CD4-positive, alpha-beta T cell treated with Interleukin-17A for 4 hours (primary cell): ENCODE measurements at places on chromosomes 1 and 21.

- no peak for DNase-seq
Measured at GRCh38 chr1:25586181-25586588, 30.4 kb upstream of the MAN1C1 start.

- no peak for DNase-seq
Measured at GRCh38 chr21:44601596-44602462, 1.4 kb downstream of the KRTAP10-7 start.

DNA sequence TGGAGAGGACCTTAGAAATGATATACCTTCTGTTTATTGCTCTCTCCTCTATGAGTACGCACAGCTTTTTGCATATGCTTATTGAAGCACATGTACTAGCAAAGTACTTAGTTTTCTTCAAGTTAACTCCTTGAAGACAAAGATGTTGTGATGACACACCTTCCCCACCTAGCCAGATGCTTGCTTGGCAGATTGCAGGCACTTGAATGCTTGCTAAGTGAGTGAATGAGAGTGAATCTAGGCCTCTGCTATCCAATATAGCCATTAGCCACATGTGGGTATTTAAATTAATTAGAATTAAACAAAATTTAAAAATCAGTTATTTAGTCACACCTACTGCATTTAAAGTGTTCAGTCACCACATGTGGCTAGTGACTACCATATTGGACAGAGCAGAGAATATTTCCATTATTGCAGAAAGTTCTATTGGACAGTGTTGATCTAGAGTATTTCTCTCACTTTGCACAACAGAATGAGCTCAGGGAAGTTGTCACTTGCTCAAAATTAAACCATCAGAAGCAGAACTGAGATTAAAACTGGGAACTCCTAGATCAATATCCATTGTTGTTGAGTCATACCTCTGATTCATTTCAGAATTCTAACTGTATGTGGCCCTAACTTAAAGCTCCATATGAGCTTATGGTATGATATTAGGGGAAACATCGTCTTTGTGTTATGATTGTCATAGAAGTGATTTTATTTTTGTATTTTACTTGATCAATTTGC, 8.6 kb upstream of the EEIG2 start:
- no peak for DNase-seq

- no peak for DNase-seq
Measured at GRCh38 chr1:185215911-185216310, 58.9 kb downstream of the SWT1 start.

- no peak for DNase-seq
Measured at GRCh38 chr1:29166291-29166878, 15.3 kb downstream of the SRSF4 start.

GRCh38 chr1:174039027-174039426, 16.9 kb upstream of the RC3H1 start:
- no peak for DNase-seq

DNA sequence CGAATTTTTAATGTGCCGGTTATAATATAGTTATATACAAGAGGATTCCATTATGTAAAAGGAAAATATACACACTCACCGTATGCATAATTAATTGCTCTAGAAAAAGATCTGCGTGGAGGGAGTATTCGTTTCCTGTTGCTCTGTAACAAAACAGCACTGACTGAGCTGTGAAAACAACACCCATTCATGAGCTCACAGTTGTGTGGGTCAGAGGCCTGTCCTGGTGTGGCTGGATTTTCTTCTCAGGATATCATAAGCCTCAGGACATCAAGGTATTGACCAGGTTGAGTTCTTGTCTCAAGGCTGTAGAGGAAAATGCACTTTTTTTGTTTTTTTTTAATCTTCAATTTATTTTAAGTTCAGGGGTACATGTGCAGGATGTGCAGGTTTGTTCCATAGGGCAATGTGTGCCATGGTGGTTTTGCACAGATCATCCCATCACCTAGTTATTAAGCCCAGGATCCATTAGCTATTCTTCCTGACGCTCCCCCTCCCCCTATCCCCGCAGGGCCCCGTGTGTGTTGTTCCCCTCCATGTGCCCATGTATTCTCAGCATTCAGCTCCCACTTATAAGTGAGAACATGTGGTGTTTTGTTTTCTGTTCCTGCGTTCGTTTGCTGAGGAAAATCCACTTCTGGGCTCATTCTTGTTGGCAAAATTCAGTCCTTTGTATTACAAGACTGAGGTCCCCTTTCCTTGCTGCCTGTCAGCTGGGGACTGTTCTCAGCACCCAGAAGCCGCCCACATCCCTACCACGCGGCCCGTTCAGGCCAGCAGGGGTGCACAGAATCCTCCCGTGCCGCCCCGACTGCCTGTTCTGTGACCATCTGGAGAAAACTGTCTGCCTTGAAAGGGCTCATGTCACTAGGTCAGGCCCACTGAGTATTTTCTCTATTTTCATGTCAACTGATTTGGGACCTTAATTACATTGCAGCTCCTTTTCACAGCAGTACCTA, 87.4 kb upstream of the ERRFI1 start:
- no peak for DNase-seq

DNA sequence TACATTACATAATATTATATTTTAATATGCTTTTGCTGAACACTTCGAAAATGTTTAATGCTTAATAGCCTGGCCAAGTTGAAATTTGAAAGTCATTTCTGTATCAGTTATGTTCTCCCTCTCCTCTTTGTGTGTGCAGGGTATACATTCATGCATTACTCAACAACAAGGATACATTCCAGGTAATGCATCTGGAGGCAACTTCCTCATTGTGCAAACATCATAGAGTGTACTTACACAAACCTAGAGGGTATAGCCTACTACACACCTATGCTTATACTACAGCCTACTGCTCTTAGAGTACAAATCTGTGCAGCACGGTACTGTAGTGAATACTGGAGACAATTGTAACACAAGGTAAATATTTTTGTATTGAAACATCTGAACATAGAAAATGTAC, 407.3 kb downstream of the MRPL39 start:
- DNase-seq, result no peak

DNA sequence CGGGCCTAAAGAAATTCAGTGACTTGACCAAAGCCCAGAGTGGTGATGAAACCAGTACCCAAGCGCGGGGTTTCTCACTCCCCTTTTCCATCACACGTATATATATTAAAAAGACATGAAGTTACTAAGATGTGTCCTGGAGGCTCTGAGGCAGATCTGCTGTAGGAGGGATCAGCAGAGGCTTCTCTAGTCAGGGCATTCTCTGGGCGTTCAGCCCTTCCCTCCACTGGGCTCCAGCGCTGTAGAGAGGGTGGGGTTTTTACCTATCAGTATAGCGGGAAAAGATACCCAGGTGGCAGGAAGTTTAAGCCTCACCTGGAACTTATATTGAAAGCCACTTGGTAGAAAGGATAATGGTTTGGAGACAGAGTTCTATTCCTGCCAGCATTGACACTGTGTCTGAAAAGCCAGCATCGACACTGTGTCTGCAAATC, 862 bp upstream of the PLEKHO1 start:
- DNase-seq, result peak; percentile 9

DNA sequence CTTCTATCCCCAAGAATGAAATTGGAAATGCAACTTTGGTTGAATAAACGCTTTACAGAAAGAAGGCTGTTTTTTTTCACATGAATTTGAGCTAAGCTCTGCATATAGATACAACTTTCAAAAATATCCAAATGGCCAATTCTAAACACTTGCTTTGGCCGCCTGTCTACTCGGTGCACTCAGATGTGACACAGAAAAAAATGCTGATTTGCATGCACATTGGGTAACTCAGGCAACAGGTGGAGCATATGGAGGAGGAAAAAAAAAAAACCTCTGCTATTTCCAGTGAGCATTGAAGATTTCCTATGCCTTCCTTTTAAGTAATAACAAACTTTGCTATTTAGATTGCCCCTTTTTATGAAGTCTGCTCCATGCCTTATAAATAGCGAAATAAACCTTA, 262.5 kb downstream of the GRIK1 start:
- no peak for DNase-seq

- DNase-seq, result no peak
Measured at GRCh38 chr1:38746402-38746935, 113.1 kb downstream of the RRAGC start.

DNA sequence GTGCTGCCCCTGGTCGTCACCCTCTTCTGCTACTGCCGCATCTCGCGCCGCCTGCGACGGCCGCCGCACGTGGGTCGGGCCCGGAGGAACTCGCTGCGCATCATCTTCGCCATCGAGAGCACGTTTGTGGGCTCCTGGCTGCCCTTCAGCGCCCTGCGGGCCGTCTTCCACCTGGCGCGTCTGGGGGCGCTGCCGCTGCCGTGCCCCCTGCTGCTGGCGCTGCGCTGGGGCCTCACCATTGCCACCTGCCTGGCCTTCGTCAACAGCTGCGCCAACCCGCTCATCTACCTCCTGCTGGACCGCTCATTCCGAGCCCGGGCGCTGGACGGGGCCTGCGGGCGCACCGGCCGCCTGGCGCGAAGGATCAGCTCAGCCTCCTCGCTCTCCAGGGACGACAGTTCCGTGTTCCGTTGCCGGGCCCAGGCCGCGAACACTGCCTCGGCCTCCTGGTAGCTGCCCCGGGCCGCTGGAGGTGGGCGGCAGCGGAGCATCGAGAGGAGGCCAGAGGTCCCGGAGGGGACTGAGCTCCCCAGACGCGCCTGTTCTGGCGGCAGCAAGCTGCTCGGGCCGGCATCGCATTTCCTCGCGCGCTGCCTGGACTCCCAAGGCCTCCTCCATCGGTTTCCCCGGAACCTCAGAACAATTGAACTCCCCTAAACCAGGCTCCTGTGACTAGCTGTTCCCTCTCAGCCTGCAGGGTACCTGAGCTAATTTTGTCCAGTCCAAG, 1.1 kb downstream of the GPR25 start:
- peak; percentile 25 for DNase-seq

DNA sequence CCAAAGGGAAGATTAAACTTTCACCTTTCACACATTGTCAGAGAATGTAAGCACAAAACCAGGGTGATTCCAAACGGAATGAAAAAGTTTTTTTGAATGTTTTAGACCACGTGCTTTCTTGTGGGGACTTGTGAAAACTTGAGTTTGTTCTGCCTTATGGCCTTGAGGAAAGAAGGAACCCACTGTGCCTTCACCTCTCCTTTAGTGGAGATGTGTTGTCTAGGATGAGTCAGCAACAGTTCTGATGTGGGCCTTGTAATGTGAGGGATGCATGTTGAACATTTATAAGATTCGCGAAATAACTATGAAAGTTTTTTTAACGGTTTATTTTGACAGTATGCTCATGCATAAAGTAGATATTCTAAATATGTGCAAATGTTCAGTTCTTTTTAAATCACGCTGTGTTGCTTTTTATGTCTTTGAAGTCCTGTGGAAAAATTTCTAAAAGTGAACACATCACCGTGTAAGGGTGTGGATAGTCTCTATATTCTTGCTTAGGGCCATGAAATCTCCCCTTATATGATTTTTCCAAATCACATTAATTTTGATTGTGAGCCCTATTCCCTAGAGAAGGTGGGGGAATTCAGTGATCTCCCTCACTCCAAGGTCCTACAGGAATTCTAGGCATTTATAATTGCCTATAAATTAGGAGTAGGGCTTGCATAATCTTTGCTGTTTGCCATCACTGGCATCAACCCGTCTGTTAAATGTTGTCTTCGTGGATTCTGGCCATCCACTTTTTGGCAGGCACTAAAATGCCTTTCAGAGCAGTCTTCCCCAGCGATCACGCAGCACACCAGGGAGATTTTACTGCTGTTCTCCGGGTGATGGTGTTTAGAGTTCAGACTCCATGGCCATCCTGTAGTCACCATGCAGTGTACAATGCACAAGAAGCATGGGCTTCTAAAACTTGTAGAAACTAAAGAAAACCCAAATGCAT, 47.4 kb downstream of the PLA2G4A start:
- no peak for DNase-seq

DNA sequence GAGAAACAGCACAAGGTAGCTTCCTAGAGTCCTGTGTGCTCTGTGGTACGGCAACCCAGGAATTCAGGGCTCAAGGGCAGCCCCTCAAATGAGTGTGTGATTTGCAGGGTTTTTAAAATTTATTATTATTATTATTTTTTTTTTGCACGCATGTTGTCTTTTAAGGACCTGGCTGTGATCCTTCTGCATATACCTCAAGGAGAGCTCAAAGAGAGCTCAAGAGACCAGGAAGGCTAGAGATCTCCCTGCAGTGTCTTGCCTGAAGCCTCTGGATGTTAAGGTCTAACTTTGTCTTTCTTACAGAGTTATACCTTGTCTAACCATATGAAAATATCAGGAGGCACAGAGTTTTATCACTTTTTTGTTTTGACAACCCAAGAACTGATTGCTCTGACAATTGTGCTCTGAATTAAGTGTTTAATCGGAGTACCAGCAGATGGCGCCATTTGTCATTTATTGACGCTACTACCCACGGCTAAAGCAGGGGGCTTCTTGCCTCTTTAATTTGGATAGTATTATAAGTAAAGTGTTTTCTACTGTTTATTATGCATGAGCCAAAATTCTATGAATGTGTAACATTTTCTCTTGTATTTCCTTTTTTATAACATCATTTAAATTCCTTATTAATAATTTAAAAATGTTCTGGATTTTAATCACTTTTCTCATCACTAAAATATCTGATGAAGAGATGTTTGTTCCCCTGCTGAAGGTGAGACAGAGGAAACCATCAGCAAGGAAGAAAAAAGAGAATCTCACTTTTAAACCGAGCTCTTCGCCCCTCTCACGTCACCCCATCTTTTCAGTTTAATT, 35.8 kb upstream of the LMO4 start:
- DNase-seq, result peak; percentile 75

GRCh38 chr1:156539818-156540355, 32.5 kb downstream of the IQGAP3 start:
- DNase-seq, result no peak

- DNase-seq, result no peak
Measured at GRCh38 chr1:45317166-45317565, 9.5 kb upstream of the HPDL start.

DNA sequence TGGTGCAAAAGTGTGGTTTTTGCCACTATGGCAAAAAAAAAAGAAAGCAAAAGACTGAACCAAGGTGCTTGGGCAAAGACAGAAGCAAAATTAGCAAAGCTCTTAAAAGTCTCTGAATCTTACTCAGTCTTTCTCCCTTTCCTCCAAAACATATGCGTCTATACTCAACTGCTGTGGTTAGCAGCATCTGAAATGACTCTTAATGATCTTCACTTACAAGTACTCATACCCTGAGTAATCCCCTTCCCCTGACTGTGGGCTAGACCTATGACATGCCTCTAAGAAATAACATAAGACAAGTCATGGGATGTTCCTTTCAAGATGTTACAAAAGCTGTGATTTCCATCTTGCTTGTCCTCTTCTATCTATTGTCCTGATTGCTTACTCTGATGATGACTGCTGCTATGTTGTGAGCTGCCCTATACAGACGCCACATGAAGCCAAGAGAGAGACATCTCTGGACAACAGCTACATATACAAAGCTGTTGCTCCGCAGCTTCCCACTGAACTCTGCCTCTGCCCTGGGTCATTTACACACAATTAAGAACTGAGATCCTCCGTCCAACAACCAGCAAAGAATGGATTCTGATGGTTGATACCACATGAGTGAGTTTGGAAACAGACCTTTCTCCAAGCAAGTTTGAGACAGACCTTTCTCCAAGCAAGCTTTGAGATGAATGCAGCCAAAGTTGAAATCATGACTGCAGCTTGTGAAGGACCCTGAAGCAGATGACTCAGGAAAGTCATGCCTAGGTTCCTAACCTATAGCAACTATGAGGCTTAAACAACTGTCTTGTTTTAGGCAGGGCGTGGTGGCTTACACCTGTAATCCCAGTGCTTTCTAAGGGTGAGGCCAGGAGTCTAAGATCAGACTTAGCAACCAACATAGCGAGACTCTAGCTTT, 55.2 kb downstream of the PUM1 start:
- DNase-seq, result peak; percentile 19

GRCh38 chr1:86380257-86380861, 15.8 kb downstream of the ODF2L start:
- DNase-seq, result peak; percentile 26

- DNase-seq, result no peak
Measured at GRCh38 chr1:245986404-245987218, 520.5 kb downstream of the SMYD3 start.
